Nucleus accumbens (tissue), 56 donors: ENCODE measurements at places on chromosomes 11 and 22.

GRCh38 chr11:86172894-86173293 is 71.7 kb upstream of the EED start:
- no peak for DNase-seq

DNA sequence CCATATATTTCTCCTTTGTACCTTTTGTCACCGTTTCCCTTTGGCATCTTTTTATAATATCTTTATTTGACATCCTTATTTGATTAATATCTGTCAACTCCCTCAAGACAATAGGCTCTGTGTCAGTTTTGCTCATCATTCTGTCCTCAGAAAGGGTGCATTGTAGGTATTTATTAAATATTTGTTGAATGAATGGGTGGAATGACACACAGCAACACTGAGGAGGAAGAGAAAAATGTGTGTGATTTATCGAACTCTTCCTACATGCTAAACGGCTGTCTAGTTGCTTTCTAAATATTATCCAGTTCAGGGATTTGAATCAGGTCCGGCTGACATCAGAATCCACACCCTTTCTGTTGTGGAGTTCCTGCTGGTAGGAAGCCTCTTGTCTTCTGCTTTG is 98.2 kb downstream of the NAV2 start:
- DNase-seq: no peak

GRCh38 chr11:45647786-45648185 is 17.6 kb downstream of the CHST1 start:
- DNase-seq: no peak

DNA sequence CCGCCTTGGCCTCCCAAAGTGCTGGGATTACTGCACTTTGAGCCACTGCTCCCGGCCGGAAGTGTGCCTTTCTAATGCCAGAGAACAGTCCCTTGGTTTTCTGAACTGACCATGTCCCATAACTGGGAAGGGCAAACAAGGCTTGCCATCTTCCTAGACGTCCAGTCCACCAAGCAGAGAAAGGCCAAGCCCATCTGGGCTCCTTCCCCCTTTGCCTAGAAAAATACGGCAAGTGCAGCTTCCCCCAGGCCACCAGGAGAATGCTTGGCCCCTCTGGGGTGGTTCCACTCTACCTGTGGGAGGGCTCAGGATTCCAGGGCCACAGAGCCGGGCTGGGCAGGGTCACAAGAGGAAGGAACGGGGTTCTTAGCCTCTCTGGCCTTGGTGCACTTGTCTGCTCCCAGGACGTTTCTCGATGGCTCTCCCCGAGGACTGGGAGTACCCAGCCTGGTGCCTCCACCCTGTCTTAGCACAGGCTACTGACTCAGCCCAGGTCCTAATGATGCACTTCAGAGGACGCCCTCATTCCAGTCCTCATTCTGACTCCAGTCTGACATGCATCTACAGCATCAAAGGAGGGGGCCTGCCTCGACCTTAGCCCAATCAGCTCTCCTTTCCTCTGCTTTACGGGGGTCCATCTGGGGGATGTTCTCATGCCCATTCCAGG is 1.2 kb downstream of the USP2 start:
- DNase-seq: no peak

GRCh38 chr22:36457688-36458450 is 23.6 kb downstream of the TXN2 start:
- DNase-seq: no peak
